ENCODE measurements at places on chromosomes 6 and 20. TPM values are rescaled to one million over a fixed set of nuclear protein-coding genes. Genes with fewer than 3 reads are reported as not detected.

Gene MYLK4
- 0.24 TPM for total RNA-seq

Gene WFDC13
- not detected for total RNA-seq

Gene OXT
- total RNA-seq, result not detected

Gene SNHG17
- total RNA-seq, result 182 TPM

Gene FAXC
- not detected for total RNA-seq

Gene TP53TG5
- not detected for total RNA-seq

Gene PRR18
- total RNA-seq, result not detected

Gene PROKR2
- not detected for total RNA-seq

Gene BPIFA2
- not detected for total RNA-seq

Gene EFCAB8
- total RNA-seq, result 0.78 TPM

DNA sequence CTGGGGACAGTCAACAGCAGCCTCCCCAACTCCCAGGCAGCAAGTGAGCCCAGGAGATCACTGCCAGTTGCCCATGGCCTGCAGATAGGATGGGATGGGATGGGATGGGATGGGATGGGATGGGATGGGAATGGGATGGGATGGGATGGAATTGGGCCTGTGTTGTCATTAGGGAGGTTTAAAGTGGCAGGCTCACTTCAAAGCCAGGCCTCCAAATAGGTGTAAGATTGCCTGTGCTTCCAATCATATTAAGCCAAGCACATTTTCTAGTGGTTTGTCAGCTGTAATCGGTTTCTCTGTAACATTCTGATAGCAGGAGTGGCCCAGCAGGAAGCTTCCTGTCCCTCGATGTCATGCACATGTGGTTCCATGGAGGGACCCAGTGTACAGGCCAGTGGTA lies 82.7 kb upstream of the NXT1 start:
- H3K27ac ChIP-seq, result no peak overlapping the region
- no peak overlapping the region for H3K4me3 ChIP-seq
- H3K36me3 ChIP-seq, result no peaks in the 10 kb centered on the region
- H3K27me3 ChIP-seq, result peaks cover 9% of the 10 kb centered on the region
- DNase-seq, result no peak
- no peaks in the 10 kb centered on the region for H3K4me1 ChIP-seq

- H3K36me3 ChIP-seq, result peaks cover 6% of the 10 kb centered on the region
- H3K4me3 ChIP-seq, result no peak overlapping the region
- DNase-seq, result no peak
- no peaks in the 10 kb centered on the region for H3K4me1 ChIP-seq
- H3K27me3 ChIP-seq, result no peaks in the 10 kb centered on the region
These were observed 301.4 kb upstream of the TBX18 start for GRCh38 chr6:85065831-85066230.

GRCh38 chr20:4059606-4060005 lies 44.2 kb upstream of the RNF24 start:
- DNase-seq, result no peak
- peaks cover 5% of the 10 kb centered on the region for H3K27me3 ChIP-seq
- H3K36me3 ChIP-seq, result no peaks in the 10 kb centered on the region
- H3K4me3 ChIP-seq, result no peak overlapping the region
- H3K4me1 ChIP-seq, result peaks cover 9% of the 10 kb centered on the region

DNA sequence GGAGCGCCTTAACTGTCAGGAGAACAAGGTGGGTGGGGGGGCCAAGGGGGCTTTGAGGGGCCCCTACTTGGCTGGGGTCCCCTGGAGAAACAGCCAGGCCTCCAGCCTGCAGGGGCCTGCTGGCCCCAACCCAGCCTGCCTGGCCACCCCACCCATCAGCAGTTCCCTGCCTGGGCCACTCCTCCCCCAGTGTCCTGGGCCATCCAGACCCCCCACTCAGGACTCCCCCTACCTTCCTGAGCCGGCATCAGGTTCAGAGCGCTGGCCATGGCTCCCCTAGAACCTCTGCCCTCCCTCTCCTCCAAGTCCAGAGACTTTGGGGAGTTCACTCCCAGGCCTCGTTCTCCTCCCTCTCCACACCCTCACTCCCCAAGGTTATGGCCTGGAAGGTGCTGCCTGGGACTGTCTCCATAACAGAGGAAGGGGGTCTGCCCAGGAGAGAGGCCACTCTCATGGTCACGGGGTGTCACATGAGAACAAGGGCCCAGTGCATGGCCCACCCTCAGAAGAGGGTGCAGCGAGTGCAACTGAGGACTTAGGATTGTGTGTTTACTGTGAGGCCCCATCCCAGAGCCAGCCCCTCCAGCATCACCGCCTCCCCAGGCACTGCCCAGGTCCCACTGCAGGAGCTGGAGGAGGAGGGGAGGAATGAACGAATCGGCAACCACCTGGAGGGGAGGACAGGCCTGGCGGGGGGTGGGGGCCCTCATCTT lies 6.0 kb downstream of the SLC17A9 start:
- no peak overlapping the region for H3K4me3 ChIP-seq
- peaks cover 10% of the 10 kb centered on the region for H3K4me1 ChIP-seq
- DNase-seq, result no peak
- no peak overlapping the region for H3K27ac ChIP-seq
- no peaks in the 10 kb centered on the region for H3K36me3 ChIP-seq
- no peaks in the 10 kb centered on the region for H3K27me3 ChIP-seq

DNA sequence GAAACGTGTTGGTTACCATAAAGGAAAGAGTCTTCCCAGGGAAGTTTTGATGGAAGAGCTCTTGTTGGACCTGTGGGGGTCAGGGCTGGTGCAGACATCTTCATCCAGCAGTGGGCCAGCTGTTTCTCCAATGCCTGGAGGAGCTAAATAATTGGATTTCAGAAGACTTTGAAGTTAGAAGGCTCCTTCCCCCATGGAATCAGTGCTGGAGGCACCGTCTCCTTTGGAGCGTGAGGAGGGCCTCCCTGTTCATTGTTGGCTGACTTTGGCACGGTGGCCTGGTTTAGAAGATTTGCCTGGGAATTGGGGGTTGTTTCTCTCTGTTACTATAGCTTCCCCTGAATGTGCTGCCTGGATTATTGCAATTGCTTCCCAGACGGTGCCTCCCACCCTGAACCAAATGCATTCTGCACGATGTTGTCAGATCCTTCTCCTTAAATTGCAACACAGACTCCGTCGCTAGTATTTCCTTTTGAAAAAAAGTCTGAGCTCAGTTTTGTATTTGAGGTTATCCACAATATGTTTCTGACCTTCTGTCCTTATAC lies 27.7 kb upstream of the KCNG1 start:
- H3K27ac ChIP-seq, result no peak overlapping the region
- H3K4me1 ChIP-seq, result no peaks in the 10 kb centered on the region
- peaks cover 75% of the 10 kb centered on the region for H3K27me3 ChIP-seq
- no peak overlapping the region for H3K4me3 ChIP-seq
- no peak for DNase-seq

- peaks cover 6% of the 10 kb centered on the region for H3K4me1 ChIP-seq
- no peak for DNase-seq
- no peaks in the 10 kb centered on the region for H3K36me3 ChIP-seq
- H3K27ac ChIP-seq, result no peak overlapping the region
- no peaks in the 10 kb centered on the region for H3K27me3 ChIP-seq
These were observed 72.5 kb downstream of the ANKS1A start for GRCh38 chr6:34961574-34961973.

GRCh38 chr20:47606983-47607613 lies 105.4 kb downstream of the NCOA3 start:
- DNase-seq, result no peak
- no peaks in the 10 kb centered on the region for H3K27me3 ChIP-seq
- peak overlapping the region; percentile 66 for H3K4me3 ChIP-seq
- no peaks in the 10 kb centered on the region for H3K36me3 ChIP-seq
- peak overlapping the region; percentile 91 for H3K27ac ChIP-seq

DNA sequence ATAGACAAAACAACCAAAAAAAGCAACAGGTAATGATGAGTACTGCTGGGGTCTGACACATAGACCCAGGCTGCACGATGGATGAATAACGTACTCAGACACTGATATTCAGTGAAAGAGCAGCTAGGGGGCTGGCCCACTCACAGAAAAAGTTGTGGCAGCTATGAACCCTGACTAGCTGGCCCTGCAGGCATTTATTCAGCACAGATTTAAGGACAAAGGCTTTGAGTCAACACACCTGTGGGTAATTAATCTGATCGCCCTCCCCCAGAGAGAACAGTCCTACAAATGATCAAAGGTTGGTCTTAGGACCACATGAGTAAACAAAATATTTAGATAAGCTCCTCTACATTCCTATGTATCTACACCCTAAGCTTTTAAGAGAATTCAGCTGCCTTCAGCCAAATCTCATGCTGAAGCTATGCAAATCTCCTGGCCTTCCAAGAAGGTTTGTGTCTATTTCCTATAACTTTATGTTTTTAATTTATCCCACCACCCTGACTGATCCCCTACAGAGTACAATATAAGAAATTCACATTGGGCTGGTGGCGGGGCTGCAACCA lies 81.7 kb upstream of the NXT1 start:
- peaks cover 3% of the 10 kb centered on the region for H3K27me3 ChIP-seq
- no peak overlapping the region for H3K4me3 ChIP-seq
- no peak for DNase-seq
- no peak overlapping the region for H3K27ac ChIP-seq

GRCh38 chr20:3226864-3227263 lies 12.1 kb downstream of the SLC4A11 start:
- H3K4me3 ChIP-seq, result no peak overlapping the region
- no peak overlapping the region for H3K27ac ChIP-seq
- no peaks in the 10 kb centered on the region for H3K36me3 ChIP-seq
- DNase-seq, result no peak
- H3K4me1 ChIP-seq, result no peaks in the 10 kb centered on the region
- H3K27me3 ChIP-seq, result no peaks in the 10 kb centered on the region

- DNase-seq, result no peak
- H3K27me3 ChIP-seq, result peaks cover 4% of the 10 kb centered on the region
- no peak overlapping the region for H3K4me3 ChIP-seq
These were observed 35.9 kb upstream of the FAM50B start for GRCh38 chr6:3813150-3813780.

- no peaks in the 10 kb centered on the region for H3K36me3 ChIP-seq
- peaks cover 5% of the 10 kb centered on the region for H3K27me3 ChIP-seq
- no peaks in the 10 kb centered on the region for H3K4me1 ChIP-seq
- H3K27ac ChIP-seq, result no peak overlapping the region
- no peak for DNase-seq
These were observed 36.8 kb downstream of the HEBP2 start for GRCh38 chr6:138440758-138441357.

- no peaks in the 10 kb centered on the region for H3K36me3 ChIP-seq
- peak overlapping the region; percentile 39 for H3K4me3 ChIP-seq
- peak overlapping the region; percentile 38 for H3K27ac ChIP-seq
- H3K27me3 ChIP-seq, result peaks cover 48% of the 10 kb centered on the region
- H3K4me1 ChIP-seq, result peaks cover 58% of the 10 kb centered on the region
These were observed 56.5 kb downstream of the ERMARD start for GRCh38 chr6:169807699-169808607.
